CD4-positive, alpha-beta memory T cell (primary cell): ENCODE measurements at places on chromosomes 11 and 22. TPM values are rescaled to one million over a fixed set of nuclear protein-coding genes. Genes with fewer than 3 reads are reported as not detected.

The OR8A1 gene
- total RNA-seq, result not detected

- no peak for DNase-seq
Measured at GRCh38 chr11:1156506-1157340, 1.0 kb upstream of the MUC5AC start.

The MN1 gene
- 0.58 TPM for total RNA-seq

The RNF121 gene
- total RNA-seq, result 28.0 TPM

The MS4A1 gene
- total RNA-seq, result 4.7 TPM

The PNPLA3 gene
- not detected for total RNA-seq

DNA sequence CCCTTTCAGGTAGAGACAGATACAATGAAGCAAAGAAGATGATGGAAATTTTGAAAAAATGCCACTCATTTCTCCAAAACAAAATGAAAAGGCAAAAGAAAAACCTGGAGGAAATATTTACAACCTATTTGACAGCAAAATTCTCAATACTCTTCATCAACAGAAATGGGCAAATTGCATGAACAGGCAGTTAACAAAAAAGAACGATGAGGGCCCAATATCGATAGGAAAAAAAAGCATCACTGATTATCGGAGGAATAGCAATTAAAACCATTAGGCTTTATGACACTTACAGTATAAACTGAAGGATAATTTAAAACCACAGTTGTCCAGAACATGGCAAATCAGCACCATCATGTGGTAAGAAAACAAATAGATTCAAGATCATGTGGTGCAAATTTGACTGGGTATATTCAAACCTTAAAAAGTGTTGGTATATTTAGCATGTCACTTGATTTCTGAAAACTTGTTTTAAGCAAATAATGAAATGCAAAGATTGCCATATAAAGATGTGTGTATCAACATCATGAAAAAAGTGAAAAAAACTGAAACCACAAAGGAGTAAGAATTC, 222.9 kb downstream of the BRD1 start:
- no peak for DNase-seq

- no peak for DNase-seq
Measured at GRCh38 chr22:46753360-46753759, 9.1 kb upstream of the TBC1D22A start.

The SCGB1C1 gene
- not detected for total RNA-seq

GRCh38 chr11:75725547-75726320, 8.1 kb downstream of the MOGAT2 start:
- DNase-seq, result no peak

The TIGD3 gene
- total RNA-seq, result 0.96 TPM

The PKNOX2 gene
- not detected for total RNA-seq

DNA sequence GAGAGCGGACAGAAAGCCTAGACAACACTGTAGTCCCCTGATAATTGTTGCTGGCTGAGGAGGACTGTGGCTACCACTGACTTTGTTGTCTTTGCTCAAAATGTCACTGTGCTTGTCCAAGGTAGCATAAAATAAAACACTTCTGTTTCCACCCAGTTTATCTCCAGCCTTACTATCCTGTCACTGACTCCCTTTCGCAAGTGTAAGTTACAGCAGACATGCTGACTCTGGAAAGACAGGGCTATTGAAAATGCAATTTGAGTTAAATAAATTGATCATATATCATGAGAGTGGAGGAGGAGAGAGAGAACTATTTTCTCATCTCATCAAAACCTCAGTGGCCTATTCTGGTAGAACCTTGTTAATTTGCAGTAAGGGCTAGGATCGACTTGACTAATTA, 138.0 kb upstream of the KIRREL3 start:
- no peak for DNase-seq

The HEPN1 gene
- total RNA-seq, result not detected

The ALDH3B1 gene
- 1.0 TPM for total RNA-seq
